ENCODE measurements at places on chromosomes 11 and 22.
A peak's percentile ranks its signal among the peaks of the same experiment; 100 is the strongest.

- DNase-seq, result peak; percentile 86
These were observed 44.4 kb downstream of the CYTH4 start for GRCh38 chr22:37326726-37327125.

- DNase-seq, result no peak
These were observed 3.8 kb downstream of the MRGPRE start for GRCh38 chr11:3228445-3228829.

DNA sequence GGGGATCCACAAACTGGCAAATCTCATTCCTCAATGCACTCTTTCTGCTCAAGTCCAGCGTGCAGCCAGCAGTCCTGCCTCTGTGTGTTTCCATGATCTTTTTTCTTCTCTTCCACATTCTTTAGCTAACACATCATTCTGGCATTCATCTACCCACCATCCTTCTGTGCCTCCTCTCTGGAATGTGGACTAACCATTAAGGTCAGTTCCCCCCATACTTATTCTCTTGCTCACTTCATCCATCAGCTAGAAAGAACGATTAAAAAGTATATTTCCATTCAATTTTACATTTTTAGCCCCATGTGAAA lies 7.8 kb downstream of the KIRREL3 start:
- no peak for DNase-seq

DNA sequence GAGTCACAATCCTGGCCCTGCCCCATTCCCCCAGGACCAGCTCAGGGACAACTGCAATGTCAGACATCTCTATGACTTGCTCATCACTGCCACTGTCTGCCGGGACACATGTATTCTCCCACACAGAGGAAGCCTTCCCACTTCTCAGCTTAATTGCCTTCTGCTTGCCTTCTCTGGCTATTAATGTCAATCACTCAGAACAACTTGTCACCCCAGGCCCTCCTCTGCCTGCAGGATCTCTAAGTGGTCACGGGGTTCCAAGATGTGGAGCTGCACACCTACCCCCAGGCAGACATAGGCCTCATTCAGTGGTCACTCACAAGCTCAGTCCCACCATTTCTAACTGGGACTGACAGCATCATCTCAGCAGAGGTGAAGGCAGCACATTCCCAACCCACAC lies 15.1 kb downstream of the PLEKHA7 start:
- DNase-seq, result no peak

DNA sequence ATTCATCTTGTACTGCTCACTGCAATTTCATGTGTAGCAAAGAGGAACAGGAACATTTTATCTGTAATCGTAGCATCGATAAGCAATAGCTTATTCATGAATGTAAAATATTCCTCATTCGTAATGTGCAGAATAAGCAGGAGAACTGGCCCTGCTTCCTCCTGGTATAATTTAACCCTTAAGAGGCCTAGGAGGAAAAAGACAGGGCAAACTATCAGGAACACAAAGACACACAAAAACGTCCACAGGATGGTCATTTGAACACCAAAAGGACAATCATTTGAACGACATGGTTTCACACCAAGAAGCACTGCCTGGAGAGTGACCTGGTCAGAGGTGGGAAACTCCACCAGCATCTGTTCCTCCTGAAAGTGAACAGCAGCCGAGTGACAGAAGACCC lies 63.9 kb downstream of the AHNAK start:
- no peak for DNase-seq

GRCh38 chr22:25282671-25283561 lies 63.5 kb downstream of the CRYBB2 start:
- no peak for DNase-seq

DNA sequence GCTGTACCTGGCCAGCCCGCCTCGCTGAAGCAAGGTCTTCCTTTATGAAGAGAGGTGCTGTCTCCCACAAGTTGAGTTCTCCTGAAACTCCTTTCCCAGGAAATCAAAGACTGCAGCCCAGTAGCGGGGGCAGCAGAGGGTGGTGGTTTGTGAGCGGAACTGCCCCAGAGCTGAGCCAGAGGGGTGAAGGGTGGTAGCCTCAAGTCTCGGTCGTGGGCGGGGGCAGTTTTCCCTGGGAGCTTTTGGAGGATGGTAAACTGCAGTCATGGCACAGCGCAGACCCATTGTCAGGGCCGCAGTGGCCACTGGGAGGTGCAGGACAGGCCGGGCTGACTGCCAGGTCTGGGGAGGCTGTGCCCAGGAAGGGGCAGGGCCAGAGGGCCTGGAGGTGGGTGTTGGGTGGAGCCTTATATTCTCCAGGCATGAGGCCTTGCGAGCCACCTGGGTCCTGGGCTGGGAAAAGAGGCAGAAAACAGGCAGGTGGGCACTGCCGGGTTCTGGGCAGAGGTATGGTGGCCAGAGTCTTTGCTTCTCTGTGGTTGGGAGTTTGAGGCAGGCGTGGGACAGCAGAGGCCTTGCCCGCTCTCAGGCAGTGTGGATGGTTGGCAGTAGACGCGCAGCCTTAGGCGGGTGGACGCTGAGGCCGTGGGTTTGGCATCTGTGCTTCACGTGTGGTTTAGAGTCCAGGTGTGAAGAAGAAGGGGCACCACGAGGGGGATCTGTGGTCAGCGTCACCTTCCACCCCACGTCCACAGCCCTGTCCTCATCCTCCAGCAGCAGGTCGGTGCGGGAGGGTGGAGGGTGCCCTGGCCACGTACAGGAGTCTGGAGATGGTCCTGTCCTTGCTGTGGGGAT lies 1176.4 kb downstream of the BRD1 start:
- DNase-seq, result no peak

DNA sequence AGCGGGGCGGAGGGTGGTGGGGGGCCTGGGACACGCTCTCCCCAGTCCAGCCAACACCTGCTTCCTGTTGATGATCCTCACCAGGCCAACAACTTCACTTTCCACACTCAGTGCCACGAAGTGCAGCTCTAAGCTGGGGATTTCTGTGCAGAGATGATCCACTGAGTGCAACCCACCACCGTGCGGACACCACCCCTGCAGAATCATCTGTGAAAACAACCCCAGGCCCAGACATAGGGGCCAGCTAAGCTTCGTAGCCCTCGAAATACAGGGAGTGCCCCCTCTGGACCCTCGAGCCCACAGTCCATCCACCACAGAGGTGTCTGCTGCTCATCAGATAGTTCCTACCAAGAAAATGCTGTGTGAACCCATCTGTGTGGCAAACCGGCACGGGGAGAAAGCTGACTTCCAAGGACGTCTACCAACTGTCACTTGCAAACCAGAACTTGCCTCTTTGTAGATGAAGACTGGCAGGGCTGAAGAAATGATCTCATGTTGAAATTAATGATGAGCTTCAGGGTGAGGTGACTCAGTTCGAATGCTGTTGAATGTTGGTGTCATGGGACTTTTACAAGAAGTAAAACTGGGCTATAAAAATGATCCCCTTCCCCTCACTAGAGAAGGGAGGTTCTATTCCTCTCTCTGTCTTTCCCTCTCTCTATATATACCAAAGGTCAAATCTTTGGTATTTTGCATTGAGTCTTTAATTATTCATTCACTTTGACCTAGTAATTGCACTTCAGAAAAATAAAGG lies 73.4 kb downstream of the MYEOV start:
- no peak for DNase-seq

DNA sequence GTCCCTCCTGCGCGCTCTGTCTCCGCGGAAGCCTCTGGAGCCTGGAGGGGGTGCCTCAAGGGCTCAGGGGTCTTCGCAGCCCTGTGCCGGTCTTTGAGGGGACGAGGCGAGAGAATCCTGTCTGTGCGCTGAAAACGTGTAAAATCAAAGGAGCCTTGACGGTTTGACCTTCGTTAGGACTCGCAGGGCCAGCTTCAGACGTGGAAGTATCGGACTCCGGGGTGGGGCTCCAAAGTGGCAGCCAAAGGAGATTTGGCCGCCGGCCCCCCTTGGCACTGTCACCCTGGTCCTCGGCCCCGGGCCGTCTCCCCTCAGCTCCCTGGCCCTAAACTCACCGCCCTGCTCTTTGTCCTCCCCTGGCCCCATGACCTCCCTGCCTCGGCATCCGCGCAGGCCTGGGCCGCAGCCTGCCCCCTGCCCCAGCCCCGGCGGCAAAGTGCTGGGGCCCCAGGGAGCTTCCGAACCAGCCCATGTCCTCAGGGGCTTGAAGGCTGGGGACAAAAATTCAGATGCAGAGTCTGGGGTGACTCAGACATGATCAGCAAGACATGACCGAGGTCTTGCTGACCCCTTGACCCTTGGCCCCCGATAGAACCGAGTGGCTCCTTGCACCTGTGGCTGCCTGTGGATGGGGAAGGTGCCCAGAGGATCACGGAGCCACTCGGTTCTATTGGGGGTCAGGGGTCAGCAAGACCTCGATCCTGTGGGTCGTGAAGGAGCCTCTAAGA lies 6.9 kb upstream of the PHRF1 start:
- no peak for DNase-seq

DNA sequence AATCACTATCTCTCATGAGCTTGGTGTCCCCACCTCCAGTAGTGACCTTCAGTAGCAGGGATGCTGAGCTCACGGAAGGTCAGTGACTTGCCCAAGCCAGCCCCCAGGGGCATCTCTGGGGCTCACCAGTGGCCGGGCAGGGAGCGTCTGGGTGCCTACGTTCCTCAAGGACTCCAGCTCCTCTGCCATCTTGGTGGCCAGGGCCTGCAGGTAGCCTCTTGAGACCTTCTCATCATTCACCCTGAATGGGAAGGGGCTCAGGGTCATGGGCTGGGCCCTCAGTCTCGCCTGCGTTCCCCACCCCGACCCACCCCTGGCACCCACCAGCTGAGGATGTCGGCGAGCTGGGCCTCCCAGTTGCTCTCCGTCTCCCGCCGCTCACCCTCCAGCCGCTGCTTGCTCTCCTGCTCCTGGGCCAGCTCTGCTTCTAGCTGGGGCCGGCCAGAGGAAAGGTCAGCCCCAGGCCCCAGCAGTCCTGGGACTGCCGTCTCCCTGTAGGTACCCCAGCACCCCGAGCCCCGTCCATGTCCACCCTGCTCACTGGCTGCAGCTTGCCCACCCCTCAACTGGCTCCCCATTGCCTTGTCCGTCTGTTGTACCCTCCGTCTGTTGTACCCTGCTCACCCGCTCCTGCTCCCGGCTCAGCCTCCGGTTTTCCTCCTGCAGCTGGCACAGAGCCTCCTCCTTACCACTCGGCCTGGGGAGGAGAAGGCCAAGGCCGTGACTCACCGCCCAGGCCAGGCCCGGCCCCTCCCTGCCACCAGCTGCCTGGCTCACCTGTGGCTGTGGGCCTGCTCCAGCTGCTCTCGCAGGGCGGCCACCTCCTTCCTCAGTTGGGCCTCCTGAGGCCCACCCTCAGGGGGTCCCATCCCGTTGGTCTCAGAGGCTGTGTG lies 9.5 kb downstream of the CDC42BPG start:
- peak; percentile 87 for DNase-seq

DNA sequence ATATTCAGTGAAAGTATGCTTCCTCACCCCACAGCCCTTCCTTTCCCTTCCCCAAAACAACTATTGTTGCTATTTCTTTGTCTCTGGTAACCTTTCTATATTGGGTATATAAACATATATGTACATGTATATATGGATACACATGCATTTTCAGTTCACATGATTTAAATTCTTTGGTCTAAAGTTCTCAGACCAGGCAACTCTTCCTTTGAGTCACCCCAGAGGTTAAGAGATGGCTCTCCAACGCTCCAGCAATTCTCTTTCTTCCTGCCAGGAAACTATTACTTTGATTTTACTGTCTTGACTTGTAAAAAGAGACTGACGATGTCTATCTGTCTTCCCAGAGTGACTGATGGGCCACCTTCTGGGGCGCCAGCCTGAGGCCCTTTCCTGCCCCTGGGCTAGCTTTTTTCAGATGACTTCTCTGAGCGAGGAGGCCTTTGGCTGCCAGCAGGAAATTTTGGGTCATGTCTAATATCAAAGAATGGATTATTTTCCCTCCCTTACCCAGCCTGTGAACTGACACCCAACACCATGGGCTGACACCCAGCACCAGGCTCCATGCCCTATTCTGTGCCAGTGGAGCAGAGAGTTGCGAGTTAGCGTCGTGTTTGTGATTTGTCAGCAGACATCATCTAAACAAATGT lies 14.4 kb upstream of the ST3GAL4 start:
- no peak for DNase-seq

- no peak for DNase-seq
These were observed 85.1 kb downstream of the BMAL1 start for GRCh38 chr11:13362596-13363109.

DNA sequence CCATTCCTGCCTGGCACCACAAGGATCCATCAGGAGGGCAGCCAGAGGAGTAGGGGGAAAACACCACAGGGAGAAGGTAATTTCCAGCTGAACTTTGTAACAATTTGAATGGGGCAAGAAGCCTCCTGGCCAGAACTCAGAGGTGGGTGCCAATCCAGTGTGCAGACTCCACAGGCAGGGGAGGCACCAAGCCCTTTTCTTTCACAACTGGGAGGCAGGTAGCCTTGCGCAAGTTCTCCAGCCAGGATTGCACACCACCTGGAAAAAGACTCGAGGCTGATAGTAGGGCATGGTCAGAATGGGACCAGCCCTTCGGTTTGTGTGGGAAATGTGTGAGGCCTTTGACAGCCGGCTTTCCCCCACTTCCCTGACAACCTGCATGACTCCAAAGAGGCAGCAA lies 161.9 kb upstream of the ARHGAP42 start:
- DNase-seq, result no peak
